ENCODE measurements at places on chromosomes 5 and 9. TPM values are rescaled to one million over a fixed set of nuclear protein-coding genes. Genes with fewer than 3 reads are reported as not detected.

- no peaks in the 10 kb centered on the region for H3K4me1 ChIP-seq
- no peak for DNase-seq
- no peaks in the 10 kb centered on the region for H3K36me3 ChIP-seq
- no peaks in the 10 kb centered on the region for H3K27me3 ChIP-seq
Measured at GRCh38 chr5:33691856-33692255, 199.9 kb downstream of the ADAMTS12 start.

- no peak overlapping the region for H3K27ac ChIP-seq
- no peak for DNase-seq
- no peak overlapping the region for H3K4me3 ChIP-seq
- H3K27me3 ChIP-seq = no peaks in the 10 kb centered on the region
- no peaks in the 10 kb centered on the region for H3K36me3 ChIP-seq
- no peaks in the 10 kb centered on the region for H3K4me1 ChIP-seq
Measured at GRCh38 chr5:53001541-53001940, 12.4 kb downstream of the ITGA2 start.

DNA sequence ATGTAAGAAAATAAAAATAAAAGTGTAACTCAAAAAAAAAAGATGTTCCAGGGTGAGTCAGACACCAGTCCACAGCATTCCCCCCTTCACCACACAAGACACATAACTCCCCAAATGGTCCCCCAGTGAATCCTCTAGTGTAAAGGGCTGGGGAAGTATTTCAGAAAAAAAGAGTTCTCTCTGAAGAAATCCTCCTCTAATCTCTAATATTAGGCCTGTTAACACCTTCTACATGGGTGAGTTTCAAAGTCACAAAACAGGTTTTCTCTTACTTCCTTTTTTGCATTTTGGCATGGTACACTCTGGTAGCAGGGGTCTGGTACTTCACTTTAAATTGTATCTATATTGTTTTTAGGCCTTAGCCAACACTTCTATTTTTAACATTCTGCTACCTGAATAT, 28.2 kb downstream of the RNF145 start:
- no peaks in the 10 kb centered on the region for H3K27me3 ChIP-seq
- peaks cover 27% of the 10 kb centered on the region for H3K36me3 ChIP-seq
- no peak for DNase-seq
- H3K27ac ChIP-seq = no peak overlapping the region
- H3K4me1 ChIP-seq = peaks cover 11% of the 10 kb centered on the region

- peaks cover 39% of the 10 kb centered on the region for H3K27me3 ChIP-seq
- peaks cover 6% of the 10 kb centered on the region for H3K4me1 ChIP-seq
- no peak overlapping the region for H3K27ac ChIP-seq
- no peak for DNase-seq
- no peaks in the 10 kb centered on the region for H3K36me3 ChIP-seq
Measured at GRCh38 chr5:136025900-136026299, 2.9 kb upstream of the TGFBI start.

- H3K27me3 ChIP-seq = no peaks in the 10 kb centered on the region
- DNase-seq = no peak
- no peaks in the 10 kb centered on the region for H3K36me3 ChIP-seq
- H3K27ac ChIP-seq = no peak overlapping the region
- no peak overlapping the region for H3K4me3 ChIP-seq
- no peaks in the 10 kb centered on the region for H3K4me1 ChIP-seq
Measured at GRCh38 chr5:116421080-116421629, 153.5 kb downstream of the SEMA6A start.

- peak within 1 kb of the TSS; percentile 91 for H3K27ac ChIP-seq
- DNase-seq = peak; percentile 94
- H3K4me1 ChIP-seq = peaks cover 27% of the 10 kb centered on the region
- H3K4me3 ChIP-seq = peak within 1 kb of the TSS; percentile 90
- H3K27me3 ChIP-seq = peaks cover 2% of the 10 kb centered on the region
Measured at GRCh38 chr5:14142827-14143545, at the start of gene TRIO. TRIO (plus strand) TSS chr5:14143342; CDS start chr5:14143726, 384 bp downstream.

- H3K36me3 ChIP-seq = no peaks in the 10 kb centered on the region
- H3K4me3 ChIP-seq = no peak overlapping the region
- H3K4me1 ChIP-seq = no peaks in the 10 kb centered on the region
- H3K27ac ChIP-seq = no peak overlapping the region
- no peak for DNase-seq
Measured at GRCh38 chr9:116207371-116208111, 54.0 kb downstream of the PAPPA start.

GRCh38 chr5:143156086-143156485, 247.4 kb downstream of the NR3C1 start:
- H3K4me1 ChIP-seq = no peaks in the 10 kb centered on the region
- no peaks in the 10 kb centered on the region for H3K27me3 ChIP-seq
- DNase-seq = no peak
- no peaks in the 10 kb centered on the region for H3K36me3 ChIP-seq

- H3K36me3 ChIP-seq = no peaks in the 10 kb centered on the region
- DNase-seq = no peak
- peaks cover 16% of the 10 kb centered on the region for H3K4me1 ChIP-seq
- no peak overlapping the region for H3K4me3 ChIP-seq
Measured at GRCh38 chr9:93948441-93949072, 6.6 kb downstream of the BARX1 start.

- H3K4me3 ChIP-seq = no peak overlapping the region
- no peak overlapping the region for H3K27ac ChIP-seq
- no peaks in the 10 kb centered on the region for H3K36me3 ChIP-seq
- DNase-seq = peak; percentile 9
- no peaks in the 10 kb centered on the region for H3K4me1 ChIP-seq
Measured at GRCh38 chr5:179227580-179228311, 117.5 kb downstream of the ADAMTS2 start.

The C5orf52 gene
- polyA plus RNA-seq = 0.87 TPM

The PCDHGB2 gene
- 1.0 TPM for polyA plus RNA-seq

The IFNK gene
- polyA plus RNA-seq = 0.06 TPM

The TAF11L13 gene
- polyA plus RNA-seq = not detected

The ADRA1B gene
- polyA plus RNA-seq = 0.12 TPM

The GRM6 gene
- 0.70 TPM for polyA plus RNA-seq

Measured in large intestine (tissue), 12 donors.